ENCODE measurements at places on chromosomes 1 and 21.

DNA sequence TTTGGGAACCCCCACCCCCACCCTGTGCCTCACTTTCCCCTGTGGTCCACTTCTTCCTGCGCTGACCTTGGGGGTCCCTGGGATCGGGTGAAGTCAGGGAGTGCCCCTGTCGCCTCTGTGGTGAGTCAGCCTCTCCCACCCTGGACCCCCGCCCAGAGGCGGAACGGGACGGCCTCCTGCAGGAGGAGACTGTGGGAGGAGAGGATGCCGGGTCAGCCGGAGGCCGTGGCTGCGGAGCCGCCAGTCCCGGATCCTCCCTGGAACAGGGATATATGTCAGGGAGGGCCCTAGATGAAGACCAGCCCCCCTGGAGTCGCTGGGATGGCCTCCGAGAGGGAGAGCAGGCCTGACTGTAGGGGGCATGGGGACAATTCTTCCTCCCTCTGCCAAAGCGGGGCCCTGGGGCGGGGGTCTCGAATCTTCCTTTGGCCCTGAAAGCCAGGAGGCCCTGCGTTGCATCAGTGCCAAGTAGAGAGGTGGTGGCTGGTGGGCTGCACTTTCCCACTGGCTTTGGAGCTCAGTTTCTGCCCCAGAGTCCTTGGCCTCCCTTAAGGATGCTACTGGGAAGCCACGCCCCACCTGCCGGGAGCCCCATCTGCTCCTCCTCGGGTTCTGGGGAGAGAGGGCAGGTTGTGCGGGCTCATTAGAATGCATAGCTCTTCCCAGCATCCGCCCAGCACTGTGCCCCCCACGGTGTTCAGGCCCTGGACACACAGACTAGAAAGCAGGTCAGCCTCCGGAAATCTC, 930 bp downstream of the ARHGEF10L start:
- DNase-seq = no peak

DNA sequence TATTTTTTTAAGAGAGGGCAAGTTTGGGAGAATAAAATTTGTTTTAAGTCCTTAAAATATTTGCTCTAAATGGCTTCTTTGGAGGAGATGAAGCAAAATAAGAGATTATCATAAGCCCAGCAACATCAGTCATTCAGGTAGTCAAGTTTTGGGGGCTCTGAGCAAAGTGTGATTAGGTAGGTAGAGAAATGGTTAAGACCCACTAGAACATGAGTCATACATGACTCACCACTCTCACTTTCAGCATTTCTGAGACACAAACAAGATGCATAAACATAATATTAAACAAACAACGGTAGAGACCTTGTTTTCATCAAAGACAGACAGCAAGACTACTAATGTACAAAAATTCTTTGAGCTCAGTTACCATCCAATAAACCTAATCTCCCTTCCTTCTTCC, 272.2 kb downstream of the LMO4 start:
- no peak for DNase-seq

DNA sequence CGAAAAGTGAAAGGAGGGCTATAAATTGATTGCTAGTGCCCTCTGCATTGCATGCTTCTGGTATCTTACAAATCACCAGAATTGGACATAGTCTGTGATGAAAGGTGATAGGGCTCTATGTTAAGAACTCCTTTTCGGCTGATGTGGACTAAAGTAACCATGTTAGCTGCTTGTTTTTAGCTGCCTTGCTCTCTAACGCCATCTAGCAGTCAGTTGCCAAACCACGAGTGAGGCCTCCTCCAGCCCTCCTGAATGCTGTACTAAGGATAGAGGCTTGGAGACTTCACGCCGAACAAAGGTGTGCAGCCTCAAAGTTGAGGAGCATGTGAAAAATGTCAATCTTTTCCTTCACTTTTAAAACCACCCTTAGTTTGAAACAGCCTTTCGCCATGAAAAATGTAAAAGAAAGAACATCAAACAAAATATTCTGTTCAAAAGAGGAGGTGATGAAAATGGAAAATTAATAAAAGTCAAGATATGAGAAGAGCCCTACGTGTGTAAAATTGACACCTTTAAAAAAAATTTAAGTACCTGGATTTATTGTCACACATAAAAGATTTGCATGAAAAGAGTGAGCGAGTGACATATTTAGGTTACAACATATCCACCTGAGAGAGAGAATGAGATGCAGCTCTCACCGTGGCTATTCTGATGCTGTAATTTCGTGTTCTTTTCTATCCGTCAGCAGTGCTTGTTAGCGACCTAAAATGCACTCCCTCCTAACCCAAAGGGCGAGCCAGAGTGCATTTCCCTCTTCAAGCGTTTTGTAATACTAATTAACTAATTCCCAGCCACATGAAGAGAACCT, 8.1 kb downstream of the LRRC53 start:
- peak; percentile 40 for DNase-seq

DNA sequence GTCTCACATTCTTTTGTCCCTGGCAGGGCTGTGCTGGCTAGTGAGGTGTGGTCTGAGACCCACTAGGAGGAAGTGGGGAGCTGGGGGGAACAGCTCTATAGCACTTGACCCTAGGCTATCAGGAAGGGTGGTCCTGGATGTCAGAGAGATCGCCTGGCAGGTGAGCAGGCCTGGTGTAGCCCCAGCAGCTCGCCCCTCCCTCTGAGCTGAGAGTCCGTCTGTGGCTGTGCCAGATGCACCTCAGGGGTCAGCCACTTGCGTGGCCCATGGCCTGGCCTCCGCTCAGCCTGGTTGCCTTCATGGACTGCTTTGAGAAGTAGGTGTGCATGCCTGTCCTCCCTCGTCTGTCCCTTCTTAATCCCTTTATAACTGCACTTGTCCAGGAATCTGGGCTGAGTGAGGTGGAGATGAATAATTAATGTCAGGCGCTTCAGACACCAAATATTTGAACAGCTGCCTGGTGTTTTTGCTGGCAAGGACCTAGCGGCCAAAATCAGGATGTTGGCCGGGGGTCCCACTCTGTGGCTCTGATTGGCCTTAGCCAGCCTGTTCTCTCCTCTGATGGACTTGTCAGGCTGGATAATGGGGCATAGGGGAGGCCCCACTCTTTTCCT, 30.5 kb downstream of the TMEM53 start:
- no peak for DNase-seq

GRCh38 chr1:220500372-220500771, 27.6 kb upstream of the MARK1 start:
- DNase-seq = no peak

DNA sequence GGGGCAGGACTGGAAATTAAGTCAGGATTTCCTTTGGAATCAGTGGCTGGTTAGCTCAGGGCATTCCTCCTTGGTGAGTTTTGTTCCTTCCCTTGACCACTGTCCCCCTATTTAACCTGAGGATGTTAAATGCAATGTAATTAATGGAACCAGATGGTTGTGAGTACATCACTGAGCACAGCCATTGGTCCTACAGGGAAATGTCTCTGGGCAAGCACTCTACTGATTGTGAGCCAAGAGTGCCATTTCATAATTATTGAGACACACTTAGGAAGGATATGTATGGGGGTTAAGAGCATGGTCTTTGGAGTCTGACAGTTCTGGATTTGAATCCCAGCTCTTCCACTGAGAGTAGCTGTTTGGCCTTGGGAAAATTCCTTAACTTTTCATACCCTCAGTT, 74.4 kb downstream of the SPAG17 start:
- no peak for DNase-seq

- DNase-seq = no peak
Observed at GRCh38 chr1:11985171-11985570, 4.9 kb downstream of the MFN2 start.

GRCh38 chr1:52055066-52055865, at the start of gene TXNDC12:
TSS of gene TXNDC12 (minus strand) at chr1:52055191. CDS start at chr1:52055096, 95 bp downstream.
- peak; percentile 89 for DNase-seq

DNA sequence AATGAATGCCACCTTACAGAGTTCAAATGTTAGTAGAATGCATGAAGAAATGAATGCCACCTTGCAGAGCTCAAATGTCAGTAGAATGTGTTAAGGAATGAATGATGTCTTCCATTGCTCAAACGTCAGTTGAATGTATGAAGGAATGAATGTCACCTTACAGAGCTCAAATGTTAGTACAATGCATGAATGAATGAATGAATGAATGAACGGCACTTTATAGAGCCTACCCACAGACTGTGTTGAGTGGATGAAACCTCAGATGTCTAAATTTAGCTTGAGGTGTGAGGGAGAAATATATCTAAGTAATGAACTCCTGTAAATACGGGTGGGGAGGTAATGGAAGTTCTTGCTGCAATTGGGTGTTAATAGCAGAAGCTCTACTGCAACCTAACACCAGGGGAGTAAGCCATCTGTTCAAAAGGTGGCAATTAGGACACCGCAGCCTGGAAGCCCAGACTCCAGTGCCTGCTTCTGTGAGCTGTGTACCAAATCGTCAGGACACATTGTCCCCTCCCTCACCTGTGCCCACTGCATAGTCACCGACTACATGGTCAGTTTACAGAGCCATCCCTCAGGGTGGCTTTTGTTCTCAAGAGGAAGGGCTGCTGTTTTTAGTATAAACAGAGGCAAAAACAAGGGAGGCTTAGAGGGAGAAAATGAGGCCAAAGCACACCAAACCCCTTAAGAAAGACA, 26.7 kb downstream of the SUSD4 start:
- DNase-seq = no peak

- DNase-seq = no peak
Observed at GRCh38 chr1:150456146-150456647, 31.0 kb upstream of the TARS2 start.

- DNase-seq = no peak
Observed at GRCh38 chr1:233677690-233678354, 63.9 kb downstream of the KCNK1 start.

DNA sequence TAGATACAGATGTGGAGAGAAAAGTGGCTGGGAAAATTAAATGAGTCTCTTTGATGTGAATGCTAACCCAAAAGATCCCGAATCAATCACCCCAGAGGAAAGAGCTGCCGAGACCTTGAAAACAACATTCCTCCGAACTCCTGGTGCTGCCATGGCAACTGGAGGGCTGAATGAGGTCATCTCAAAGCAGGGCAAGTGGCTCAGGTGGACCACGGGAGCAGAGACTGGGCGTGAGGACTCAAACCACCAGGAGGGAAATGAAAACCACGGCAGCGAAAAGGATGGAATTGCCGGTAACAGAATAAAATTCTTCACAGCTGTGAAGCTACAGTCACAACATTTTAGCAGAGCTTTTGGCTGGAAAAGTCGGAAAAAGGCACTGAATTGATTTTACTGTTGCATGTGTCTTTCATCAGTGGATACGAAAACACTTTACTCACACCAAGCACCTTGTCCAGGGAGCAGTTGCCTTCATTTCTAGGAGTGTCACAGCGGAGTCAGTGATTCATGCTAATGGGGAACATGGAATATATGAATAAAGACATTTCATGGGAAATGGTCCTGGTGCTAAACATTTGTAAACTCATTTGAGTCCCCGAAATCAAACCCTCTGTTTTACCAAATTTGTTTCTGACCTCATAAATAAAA, 23.2 kb upstream of the BECN2 start:
- DNase-seq = no peak

GRCh38 chr1:231738554-231738953, 112.0 kb downstream of the DISC1 start:
- no peak for DNase-seq

DNA sequence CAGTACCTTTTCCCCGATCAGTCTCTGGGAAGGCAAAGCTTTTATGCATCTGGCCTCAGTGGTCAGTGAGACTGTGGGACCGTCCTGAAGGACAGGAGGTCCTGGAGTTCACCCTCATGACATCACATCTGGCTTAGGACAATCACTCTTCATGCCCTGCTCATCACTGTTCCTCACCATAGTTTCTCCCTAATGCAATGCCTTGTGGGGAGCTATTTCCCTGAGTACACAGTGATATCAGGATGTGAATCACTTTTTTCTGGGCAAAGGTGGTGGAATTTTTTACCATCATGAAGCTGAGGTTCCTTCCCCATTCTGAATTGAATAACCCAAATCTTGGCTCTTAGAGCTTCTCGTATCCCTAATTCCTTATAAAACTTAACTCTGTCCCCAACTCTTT, 34.8 kb upstream of the CFAP126 start:
- no peak for DNase-seq

- no peak for DNase-seq
Observed at GRCh38 chr1:187275985-187276575, 447.3 kb downstream of the PLA2G4A start.

DNA sequence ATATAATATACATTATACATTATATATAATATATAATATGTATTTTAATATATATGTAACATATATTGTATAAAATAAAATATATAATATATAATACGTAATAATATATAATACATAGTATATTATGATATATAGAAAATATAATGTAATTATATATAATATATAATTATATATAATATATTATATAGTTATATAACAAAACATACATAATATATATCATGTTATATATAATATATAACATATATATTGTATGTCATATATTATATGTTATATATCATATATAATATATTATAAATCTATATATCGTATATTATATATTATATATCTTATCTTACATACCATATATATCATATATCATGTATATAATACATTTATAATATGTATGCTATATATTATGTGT, 248.2 kb upstream of the TPTE start:
- DNase-seq = no peak

GRCh38 chr21:26572076-26572701, 897 bp downstream of the CYYR1 start:
- DNase-seq = no peak

- no peak for DNase-seq
Observed at GRCh38 chr1:207844371-207844770, 66.6 kb downstream of the CD34 start.

DNA sequence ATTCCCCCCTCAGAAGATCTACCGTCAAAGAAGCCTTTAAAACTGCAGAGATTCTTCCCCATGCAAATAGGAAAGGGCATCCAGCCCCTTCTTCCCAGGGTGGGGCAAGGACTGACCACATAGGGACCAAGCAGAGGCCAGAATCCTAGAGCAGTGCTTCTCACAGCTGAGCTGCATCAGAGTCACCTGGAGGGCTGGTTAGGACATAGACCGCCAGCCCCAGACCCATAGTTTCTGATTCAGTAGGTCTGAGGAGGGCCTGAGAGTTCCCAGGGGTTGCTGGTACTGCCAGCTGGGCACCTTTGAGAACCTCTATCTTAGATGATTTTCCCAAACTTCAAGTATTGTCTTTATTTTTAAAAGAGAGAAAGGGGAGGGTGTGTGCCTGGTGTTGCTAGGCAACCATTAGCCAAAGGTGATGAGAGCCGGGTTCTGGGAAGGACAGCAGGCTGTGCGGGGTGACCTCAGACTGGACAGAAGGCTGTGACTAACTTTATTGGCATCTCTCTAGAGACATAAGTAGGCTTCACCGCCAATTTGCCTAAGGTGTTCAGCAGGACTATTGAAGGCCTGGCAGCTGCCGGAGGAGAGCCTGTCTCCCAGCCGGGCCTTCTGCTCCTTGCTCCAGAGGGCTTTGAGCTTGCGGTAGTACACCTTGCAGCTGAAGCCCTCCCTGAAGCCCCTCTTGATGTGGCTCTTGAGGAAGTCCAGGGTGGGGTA, 3.0 kb downstream of the SPATA46 start:
- no peak for DNase-seq

DNA sequence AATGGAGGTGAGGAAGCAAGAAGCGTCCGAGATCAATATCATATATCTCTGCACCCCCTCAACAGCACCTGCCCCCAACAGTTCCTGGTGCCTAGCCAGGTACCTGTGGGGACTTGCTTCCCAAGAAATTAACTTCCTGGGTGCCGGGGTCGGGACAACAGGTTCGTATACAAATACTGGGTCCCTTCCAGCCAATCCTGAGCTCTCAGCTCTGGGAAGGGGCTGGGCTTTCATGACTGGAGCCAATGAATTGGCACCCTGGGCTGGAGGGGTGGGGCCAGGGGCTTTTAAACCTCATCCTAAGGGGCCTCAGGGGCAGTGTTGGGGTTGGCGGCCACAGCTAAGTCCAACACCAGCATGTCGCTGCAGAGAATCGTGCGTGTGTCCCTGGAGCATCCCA, at the start of gene PADI3:
Gene PADI3 (plus strand): TSS at position 318 of the 400 bp plus-strand sequence. CDS start 40 bp downstream, at position 358.
- no peak for DNase-seq
